Hematopoietic multipotent progenitor cell treated with erythropoietin and hydrocortisone succinate and interleukin-3 and kit ligand, for 6 days (in vitro differentiated cells): ENCODE measurements at places on chromosomes 6 and 20.

GRCh38 chr20:62535964-62536363 lies 60.2 kb upstream of the GATA5 start:
- no peak for DNase-seq

DNA sequence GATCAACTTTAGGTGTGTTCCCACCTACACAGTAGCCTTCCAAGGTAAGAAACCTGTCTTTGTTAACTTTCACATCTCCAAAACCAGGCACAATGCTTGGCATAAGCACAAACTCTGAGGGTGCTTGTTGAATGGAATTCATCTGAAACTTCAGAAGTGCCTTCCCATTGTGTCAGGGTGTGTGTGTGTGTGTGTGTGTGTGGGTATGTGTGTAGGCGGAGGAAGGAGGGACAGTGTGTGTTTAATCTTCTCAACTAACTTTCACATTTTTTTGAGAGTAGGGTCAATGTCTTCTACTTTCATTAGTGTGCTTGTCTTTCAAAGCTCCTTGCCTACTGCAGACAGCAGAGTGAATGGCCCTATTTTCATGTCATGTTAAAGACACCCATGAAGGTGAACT lies 45.6 kb downstream of the PDE7B start:
- DNase-seq: no peak

DNA sequence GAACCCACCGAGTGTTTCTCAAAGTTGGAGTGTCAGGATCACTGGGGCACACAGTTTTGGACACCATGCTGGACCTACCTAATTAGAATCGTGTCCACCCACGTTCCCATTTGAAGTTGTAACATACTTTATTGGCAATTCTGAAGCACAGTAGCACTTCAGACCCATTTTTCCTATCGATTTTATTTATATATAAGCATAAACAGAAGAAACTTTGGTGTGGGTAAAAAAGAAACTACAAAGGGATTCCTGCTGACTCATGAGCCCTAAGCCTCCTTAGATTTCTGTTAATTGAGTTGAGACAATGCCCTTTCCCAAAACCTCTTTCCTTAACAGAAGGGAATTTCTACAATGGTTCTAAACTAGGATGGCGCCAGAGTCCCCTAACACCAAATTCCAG lies 398.0 kb downstream of the CDKAL1 start:
- DNase-seq: no peak

DNA sequence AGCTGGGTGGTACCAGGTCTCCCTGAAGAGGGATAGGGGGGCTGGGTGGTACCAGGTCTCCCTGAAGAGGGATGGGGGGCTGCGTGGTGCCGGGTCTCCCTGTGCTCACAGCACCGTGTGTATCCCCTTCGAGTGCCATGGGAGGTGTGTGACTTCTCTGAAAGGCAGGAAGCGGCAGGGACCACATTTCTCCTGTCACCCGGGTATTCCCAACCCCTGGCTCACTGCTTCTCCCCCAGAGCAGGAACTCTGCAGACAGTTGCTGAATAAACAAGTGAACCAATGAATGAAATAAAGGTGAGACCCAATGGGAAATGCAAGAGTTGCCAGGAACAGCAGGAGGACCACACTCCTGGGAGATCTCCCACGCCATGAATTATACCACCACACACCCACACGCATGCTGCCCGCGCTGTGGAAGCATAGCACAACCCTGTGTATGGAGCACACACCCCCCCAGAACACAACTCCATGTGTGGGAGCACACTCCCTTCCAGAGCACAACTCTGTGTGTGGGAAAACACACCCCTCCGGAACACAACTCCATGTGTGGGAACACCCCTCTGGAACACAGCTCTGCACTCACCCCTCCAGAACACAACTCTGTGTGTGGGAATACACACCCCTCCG lies 50.7 kb downstream of the RNASET2 start:
- no peak for DNase-seq

DNA sequence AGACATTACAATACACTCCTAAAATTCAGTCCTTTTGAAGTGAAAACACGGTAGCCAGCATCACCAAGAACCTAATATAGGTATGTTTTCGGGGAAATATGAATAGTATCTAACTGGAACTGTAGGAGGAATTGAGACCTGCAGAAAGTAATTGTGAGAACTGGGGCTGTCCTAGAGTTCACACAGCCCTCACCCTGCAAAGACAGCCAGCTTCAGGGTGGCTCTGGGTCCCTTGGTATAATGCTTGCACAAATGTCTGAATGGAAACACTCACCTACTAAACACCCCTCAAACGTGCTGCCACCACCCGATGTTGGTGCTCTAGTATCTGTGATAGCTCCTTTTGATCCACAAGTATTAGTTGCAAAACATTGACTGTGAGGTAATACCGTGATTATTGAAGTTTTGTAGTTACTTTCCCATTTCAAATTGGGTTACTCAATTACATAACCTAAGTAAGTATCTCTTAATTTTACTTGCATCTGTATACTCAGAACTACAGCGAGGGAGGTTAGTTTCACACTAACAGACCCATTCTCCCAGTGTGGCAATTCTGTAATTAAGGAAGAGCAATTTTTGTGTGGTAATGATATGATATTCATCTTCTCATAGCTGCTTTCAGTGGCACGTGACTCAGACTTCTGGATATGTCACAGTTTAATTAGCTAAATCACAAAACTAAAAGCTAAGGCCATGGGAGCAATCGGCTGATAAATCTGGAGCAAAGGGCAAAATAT lies 129.5 kb downstream of the INSM1 start:
- DNase-seq: no peak

- no peak for DNase-seq
These were observed 37.0 kb downstream of the AKIRIN2 start for GRCh38 chr6:87664921-87665485.

DNA sequence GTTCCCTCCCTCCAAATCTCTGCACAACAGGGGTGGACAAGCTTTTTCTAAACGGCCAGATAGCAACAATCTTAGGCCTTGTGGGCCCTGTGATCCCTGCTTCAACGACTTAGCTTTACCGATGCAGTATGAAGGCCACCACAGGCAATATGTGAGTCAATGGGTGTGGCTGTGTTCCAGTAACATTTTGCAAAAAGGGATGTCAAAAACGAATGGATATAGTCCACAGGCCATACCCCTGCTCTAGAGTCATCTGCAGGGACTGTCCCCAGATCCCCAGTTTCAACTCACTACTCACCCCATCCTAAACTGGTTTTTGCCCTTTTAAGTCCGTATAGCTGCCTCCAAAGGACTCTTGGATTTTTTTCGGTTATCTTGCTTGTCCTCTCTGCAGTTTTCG lies 34.4 kb downstream of the ECT2L start:
- DNase-seq: no peak

- DNase-seq: no peak
These were observed 250.8 kb downstream of the DLL1 start for GRCh38 chr6:170040115-170040500.

DNA sequence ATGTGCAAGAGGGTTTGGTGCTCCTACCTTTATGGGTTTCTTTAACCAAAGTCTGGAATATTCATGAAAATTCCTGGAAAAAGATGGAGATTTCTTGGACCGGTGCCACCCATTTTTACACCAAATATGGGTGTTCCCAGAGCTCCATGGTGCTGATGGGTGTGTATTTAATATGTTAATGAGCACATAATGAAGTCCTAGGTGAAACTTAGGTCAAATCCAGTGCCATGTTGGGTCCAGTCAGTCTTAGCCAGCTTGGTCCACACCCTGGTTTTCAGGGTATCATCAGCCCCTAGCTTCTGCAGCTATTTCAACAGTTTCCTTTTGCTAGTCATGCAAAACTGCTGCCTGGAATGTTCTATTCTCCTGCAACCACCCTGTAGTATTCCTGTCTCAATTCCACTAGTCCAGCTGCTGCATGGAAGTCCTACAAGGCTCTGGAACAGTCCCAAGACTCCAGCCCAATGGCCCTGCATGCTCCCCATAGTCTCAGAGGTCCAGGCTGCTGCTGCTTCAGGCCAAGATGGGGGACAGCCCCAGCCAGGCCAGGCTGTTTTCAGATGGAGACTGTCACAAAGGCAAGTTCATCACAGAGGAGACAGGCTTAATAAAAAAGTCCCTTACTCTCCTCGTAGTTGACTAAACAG lies 31.8 kb downstream of the CST9L start:
- no peak for DNase-seq

GRCh38 chr20:35329435-35330139 lies 37.4 kb upstream of the FAM83C start:
- DNase-seq: peak; percentile 80

DNA sequence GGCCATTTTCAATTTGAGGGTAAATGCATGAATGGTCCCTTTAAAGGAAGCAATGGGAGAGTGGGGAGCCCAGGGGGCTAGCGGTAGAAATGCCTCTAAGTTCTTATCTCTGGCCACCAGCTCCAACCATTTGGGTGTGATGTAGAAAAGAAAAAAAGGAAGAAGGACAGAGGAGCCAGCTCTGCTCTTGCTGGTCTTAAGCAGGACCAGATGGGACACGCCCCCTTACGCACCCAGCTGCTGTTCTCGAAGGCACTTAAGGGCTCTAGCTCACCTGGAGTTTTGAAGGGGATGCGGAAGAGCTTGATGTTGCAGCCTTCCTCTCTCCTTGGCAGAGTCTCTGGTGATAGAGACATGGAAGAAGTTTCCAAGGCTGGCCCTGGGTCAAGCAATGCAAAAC lies 59.5 kb upstream of the RNF144B start:
- DNase-seq: peak; percentile 78

GRCh38 chr6:47241742-47242482 lies 67.8 kb downstream of the TNFRSF21 start:
- no peak for DNase-seq

DNA sequence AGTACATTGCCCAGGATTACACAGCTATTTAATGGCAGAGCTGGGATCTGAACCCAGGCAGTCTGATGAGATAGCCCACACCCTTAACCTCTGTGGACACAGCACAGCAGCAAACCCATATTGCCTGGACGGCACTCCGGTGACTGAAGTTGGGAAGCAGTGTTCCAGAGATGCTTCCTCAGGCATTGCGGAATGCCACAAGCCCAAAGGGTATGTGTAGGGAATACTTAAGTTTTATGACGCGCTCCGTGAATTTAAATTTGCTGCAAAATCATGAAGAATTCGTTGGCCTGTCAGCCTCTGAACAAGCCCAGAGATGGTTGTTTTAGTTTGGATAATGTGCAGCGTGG lies 46.4 kb downstream of the PSMG4 start:
- no peak for DNase-seq

GRCh38 chr20:21820045-21820444 lies 114.6 kb downstream of the PAX1 start:
- no peak for DNase-seq

- no peak for DNase-seq
These were observed 172.4 kb upstream of the SASH1 start for GRCh38 chr6:148170286-148170685.

- no peak for DNase-seq
These were observed 34.0 kb upstream of the BMP6 start for GRCh38 chr6:7691675-7692452.

DNA sequence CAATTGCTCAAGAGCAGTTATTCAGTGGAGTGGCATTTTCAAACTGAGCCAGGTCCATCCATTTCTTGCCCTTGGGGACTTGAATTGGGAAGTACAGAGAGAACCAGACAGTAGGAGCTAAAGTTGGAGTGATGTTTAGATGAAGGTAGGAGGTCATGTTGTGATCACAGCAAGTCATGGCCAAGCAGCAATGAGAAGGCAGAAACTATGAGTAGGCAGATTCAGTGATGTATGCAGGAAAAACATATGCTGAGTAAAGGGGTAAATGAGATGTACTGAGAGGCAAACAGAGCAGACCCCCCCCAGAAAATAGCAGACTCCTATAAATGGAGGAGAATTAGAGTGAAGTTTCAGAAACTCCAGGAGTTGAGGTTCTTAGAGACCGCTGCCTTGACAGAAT lies 95.8 kb downstream of the PERP start:
- DNase-seq: no peak
